ENCODE measurements at places on chromosomes 16 and 17.
A peak's percentile ranks its signal among the peaks of the same experiment; 100 is the strongest.

DNA sequence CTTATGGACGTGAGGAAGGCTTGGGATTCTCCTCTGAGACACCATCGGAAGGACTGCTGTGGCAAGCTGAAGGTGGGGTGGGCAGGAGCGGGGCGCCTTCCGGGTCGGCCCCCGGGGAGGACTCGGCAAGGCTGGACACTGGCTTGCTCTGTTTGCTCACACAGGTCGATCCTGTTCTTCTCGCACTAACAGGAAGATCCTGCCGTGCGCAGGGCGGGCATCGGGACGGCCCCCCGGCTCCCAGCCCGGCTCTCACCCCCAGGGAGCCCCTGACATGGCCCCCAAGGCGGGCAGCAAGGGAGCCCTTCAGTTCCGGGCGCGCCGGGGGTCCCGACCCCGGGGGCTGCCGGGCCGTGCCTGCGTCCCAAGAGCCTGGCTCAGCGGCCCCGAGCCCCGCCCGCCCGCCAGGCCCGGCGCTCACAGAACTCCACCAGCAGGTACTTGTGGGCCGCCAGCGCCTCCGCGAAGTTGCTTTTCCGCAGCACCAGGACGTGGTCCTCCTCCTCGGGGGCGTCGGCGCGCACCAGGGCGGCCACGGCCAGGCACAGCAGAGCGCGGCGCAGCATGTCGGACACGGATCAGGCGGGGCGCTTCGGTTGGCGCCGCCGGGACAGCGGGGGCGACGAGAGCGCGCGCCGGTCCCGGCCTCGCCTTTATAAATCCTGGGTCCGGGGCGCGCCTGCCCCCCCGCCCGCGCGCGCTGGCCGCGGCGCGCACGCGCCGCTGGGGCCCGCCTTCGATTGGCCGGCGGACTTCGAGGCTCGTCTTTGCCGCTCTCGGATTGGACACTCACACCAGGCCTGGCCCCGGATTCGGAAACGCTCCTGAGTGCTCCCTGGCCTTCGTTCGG, at the start of gene P4HB:
TSS of gene P4HB (minus strand) at position 630 of the 850 bp plus-strand sequence. CDS start at position 566, 64 bp downstream.
- no peak for DNase-seq

DNA sequence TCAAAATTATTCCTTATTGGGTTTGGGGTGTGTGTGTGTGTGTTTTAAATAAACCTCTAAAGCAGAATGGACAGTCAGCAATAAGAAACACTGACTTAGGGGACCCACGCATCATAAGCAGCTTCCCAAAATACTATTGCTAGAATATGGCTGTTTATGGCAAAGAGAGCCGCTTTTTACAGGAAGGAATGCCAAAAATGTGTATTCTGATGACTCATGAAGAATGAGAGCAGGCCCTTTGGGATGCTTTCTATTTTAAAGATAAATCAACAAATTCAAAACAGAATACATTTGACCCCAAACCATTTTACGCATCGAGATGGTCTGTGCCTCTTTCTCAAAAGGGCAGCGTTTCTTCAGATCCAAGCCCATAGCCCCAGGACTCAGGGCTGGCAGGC, 37.5 kb downstream of the ARHGAP17 start:
- DNase-seq: no peak

DNA sequence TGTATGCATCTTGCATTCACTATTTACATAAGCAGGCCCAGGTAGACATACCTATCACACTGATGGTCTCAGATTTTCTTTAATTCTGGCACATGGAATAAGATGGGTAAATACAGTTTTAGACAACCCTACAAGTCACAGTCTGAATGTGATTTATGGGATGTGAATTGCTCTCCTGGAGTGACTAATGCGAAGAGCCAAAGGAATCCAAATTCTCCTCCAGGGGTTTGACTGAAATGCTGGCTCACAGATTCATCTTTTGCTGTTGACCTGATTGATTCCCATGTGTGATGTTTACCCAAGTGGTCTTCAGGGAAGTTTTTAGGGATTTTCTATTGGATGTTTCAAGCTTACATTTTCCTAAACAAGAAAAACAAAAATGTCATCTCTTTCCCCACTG, 277.9 kb upstream of the MON1B start:
- no peak for DNase-seq

- no peak for DNase-seq
Measured at GRCh38 chr16:17129971-17130370, 340.8 kb downstream of the XYLT1 start.

GRCh38 chr17:69342896-69343644, 16.1 kb upstream of the ABCA5 start:
- no peak for DNase-seq

DNA sequence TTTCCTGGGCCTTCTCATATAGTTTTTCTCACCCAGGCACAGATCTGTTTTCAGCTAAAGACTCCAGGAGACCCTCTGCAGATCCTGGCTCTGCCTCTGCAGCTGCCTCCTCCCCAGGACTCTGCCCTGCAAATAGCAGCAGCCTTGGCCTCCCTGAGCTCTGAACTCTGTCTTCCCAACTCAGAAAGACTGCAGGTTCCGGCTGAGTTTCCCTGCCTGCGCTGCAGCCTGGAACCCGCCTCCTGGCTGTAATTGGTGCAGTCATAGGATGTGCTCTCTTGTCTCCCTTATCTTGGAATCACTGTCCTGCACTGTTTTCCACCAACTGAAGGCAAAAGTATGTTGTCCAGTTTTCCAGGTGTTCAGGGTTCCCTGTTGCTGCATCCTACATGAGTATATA, 14.3 kb upstream of the DNASE1 start:
- no peak for DNase-seq

DNA sequence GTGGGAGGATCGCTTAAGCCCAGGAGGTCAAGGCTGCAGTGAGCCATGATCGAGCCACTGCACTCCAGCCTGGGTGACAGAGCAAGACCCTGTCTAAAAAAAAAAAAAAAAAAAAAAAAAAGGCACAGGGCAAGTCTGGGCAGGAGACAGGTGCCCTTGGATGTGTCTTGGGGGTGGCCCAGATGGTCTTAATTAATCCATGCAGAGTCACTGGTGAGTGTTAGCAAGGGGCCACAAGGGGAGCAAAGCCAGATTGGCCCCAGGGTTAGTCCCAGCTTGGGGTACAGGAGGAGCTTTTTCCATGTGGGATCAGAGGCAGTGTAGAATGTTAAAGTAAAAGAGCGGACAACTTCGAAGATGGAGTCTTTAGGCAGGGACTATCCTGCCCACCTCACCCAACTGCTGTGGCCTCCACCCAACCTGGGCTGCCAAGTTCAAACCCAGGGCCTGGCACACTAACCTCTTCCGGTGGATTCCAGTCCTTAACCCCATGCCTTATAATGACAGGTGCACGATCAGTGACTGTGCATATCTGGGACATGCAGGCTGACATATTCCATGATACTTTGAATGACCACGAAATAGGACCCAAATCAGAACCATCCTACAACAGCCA, 32.2 kb upstream of the MFSD6L start:
- no peak for DNase-seq

GRCh38 chr17:74584292-74585060, 7.6 kb downstream of the CD300LD start:
- DNase-seq: no peak

- DNase-seq: no peak
Measured at GRCh38 chr17:57853695-57854094, 3.9 kb upstream of the MRPS23 start.

- DNase-seq: no peak
Measured at GRCh38 chr16:88763502-88764053, 21.4 kb downstream of the PIEZO1 start.

DNA sequence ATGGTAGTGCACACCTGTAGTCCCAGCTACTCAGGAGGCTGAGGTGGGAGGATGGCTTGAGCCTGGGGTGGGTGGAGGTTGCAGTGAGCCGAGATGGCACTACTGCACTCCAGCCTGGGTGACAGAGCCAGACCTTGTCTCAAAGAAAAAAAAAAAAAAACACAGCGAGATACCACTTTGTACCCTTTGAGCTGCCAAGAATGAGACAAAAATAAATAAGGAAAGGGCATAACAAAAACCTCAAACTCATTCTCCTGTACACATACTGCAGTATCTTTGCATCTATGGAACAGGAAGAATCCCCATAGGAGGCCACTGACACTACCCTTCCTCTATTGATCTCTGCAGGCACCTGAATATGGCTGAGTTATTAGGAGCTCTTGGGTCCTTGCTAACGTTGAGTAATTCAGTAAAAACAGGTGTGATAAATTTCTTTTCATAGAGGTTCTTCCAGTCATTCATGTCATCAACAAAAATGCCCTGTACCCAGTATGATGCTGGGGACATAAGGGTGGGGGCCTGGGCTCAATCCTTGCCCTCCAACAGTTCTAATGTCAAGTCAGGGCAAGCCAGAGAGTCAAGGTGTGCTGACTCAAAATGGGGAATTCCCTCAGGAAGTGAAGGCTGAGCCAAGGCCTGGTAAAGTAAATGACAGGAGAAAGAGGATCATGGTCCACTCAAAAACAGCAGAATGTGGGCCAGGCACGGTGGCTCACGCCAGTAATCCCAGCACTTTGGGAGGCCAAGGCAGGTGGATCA, 26.9 kb downstream of the RANBP10 start:
- no peak for DNase-seq

GRCh38 chr16:85819245-85819644, 19.8 kb downstream of the COX4I1 start:
- peak; percentile 66 for DNase-seq

DNA sequence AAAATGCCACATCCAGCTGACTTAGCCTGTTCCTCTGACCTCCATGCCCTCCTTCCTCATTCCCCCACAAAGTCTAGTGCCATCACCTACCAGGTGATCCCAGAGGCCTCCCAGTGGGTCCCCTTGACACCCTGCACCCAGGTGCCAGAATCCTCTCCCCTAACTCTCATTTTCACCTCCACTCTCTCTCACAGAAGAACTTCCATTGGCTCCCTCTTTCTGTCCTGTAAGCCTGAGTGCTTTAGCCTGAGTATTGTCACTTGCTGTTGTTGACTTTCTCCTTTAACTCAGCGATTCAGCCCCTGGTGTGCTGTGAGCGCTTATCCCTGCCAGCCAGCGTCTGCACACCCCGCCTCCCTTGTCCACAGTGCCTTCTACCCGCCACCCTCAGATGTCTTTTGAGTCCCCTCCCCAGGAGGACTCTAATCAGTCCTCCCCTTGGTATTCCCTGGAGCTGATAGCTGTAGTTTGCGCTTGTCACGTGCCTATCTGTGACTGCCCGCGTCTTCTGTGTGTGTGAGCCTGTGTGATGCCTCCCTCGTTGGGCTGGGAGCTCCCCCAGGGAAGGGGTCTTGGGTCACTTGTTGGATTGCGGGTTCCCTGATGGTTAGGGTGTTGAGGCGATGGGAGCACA, 31.9 kb downstream of the ARHGAP23 start:
- no peak for DNase-seq

DNA sequence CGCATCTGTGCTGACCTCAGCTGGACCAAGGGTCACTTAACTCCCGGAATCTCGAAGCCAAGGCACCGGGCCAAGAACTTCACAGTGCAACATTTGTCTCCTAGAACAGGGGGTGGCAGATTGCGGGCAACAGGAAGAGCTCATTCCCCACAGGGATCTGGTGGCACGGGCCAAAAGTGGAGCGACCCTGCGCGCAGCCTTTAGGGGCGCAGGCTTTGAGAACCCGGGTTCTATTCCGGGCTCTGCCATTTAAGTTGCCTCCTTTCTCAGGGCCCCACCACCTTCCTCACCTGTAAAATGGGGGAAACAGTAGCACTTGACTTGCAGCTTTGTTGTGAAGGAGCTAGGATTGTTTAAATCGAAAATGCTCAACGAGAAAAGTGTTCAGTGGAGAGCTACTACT, 651 bp downstream of the SHMT1 start:
- no peak for DNase-seq
